Suppressor macrophage (primary cell): ENCODE measurements at places on chromosomes 7 and 10.

DNA sequence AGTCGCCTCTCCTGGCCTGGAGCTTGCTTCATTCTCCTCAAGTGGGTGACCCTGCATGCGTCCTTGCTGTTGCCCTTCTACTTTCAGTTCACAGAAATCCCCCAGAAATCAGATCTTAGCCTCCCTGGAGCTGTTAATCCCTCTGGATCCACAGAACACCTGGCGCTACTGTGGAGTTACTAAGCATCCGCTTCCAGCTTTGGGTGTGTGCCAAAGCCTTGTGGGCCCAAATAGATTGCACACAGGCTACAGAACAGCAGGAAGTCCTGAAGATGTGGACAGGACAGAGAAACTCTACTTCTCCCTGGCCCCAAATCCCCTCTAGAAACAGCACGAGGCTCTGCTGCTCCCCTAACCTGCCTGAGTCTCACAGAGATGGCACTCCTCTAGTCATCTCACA, 36.6 kb upstream of the PDLIM1 start:
- DNase-seq, result no peak

DNA sequence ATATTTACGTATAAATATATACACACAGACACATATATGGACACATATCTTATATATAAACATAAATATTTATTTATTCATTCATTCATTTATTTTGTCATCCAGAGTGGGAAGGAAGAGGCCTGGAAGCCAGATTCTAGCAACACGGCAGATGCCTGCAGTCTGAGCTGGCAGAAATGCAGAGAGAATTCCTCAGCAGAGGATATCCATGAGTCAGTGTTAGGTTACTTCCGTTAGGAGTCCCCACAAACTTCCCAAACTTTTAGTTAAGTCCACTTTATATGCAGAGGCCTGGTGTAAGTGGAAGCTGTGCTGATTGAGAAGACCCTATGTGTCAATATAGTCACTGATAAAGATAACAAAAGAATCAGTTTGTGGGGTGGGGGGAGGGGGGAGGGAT, 89.6 kb downstream of the PPP1R17 start:
- no peak for DNase-seq

DNA sequence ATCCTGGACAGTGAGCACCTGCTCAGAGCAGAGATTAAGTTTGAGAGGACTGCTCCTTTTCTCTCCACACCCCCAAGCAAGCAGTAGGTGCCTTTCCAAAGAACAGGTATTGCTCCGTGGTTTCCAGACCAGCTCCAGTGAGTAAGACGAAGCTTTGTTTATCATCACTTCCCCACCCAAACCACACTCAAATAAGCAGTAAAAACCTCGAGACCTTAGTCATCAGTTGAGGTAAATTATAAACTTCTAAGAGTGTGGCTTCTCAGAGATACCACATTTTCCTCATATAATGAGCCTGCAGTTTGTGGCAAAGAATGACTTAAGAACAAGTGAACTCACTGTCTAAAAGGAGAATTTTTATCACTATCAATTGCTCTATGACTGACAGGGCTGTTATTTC, 50.0 kb upstream of the GRB10 start:
- no peak for DNase-seq

- DNase-seq, result no peak
Measured at GRCh38 chr10:123796736-123797135, 94.9 kb downstream of the CPXM2 start.

DNA sequence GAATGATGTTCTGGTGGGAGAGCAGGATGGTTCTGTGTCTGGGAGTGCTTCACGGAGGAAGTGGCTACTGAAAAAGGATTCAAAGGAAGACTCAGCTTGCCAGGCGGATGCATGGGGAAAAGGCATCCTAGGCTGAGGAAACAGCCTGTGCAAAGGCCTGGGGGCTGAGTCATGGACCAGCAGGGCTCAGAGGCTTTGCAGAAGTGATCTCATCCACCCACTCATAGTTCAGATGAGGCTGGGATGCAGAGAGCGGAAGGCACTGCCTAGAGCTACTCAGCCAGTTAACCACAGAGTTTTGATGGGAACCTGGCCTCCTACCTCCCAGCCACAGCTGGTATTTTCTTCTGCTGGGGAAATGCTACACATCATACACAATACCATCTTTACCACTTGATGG, 15.8 kb upstream of the ADAMTS14 start:
- DNase-seq, result peak; percentile 96

- DNase-seq, result peak; percentile 7
Measured at GRCh38 chr10:4093438-4093837, 308.4 kb upstream of the KLF6 start.

- DNase-seq, result no peak
Measured at GRCh38 chr10:60937784-60938654, 6.0 kb downstream of the RHOBTB1 start.

DNA sequence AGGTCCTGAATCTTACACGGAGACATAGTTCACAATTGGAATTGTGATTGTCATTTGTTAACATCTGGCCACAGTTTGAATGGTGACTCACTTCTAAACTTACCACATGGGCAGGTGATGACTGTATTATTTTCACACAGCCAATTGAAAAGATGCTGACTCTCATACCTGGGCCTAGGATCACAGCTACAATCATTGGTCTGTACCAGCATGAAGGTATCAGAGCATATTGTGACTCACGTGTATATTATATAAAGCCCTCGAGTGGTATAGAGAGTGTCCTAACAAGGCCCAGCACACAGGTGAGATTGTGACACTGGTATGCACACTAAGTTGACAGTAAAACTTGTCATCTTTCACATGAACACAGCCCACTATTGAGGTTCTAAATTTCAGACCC, 9.4 kb upstream of the ZNF107 start:
- no peak for DNase-seq

DNA sequence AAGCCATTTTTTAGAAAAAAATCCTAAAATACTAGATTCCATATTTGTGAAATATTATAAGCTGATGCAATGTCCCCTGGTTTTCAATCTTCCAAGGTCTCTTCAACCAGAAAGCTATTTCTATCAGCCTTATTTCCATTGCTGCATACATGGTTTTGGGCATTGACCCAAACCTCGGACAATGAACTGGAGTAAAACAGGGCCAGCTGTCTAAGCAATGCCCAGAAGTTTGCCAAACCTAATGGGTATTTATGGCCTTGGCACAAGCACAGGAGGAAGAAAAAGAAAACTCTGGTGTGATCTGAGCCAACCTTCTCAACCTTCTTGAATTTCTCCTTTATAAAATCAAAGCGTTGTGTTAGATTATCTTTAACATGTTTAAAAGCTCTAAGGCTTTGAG, 402.3 kb downstream of the DNAJB9 start:
- no peak for DNase-seq

- no peak for DNase-seq
Measured at GRCh38 chr7:88477976-88478375, 171.3 kb upstream of the STEAP4 start.

DNA sequence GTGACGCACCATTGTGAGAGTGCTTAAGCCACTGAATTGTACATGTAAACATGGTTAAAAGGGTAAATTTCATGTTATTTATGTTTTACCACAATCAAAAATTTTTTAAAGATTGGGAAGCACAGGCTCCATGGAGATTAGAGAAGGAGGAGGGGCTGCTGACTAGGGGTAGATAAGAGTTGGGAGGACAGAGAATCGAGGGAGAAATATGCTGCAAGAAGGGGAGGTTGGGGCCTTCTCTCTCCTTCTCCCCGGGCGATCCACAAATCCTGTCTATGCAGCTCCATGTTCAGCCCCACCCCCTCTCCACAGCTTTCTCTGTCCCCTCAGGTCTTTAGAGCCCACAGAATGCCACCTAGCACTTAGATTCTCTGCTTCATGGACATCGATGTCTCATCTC, 12.1 kb downstream of the ZNF467 start:
- no peak for DNase-seq
